Cortex of kidney (tissue), 1 donor: ENCODE measurements at places on chromosomes 6 and 20.

GRCh38 chr20:44805979-44806620, 4.2 kb downstream of the RIMS4 start:
- DNase-seq, result no peak

GRCh38 chr20:18984238-18985200, 170.9 kb downstream of the SCP2D1 start:
- DNase-seq, result no peak

DNA sequence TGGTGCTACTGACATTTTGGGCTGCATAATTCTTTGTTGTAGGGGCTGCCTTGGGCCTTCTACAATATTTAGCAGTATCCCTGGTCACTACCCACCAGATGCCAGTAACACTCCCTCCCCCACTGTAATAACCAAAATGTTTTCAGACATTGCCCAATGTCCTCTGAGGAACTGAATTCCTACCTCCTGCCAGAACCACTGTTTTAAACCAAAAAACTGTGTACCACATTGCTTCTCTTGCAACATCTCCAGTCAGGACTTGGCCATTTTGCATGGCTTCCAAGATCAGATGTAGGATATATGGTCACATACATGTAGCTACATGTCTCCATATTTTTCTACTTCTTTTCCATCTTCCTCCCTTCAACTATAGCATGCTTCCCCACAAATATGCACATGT, 97.4 kb upstream of the IFNGR1 start:
- no peak for DNase-seq

DNA sequence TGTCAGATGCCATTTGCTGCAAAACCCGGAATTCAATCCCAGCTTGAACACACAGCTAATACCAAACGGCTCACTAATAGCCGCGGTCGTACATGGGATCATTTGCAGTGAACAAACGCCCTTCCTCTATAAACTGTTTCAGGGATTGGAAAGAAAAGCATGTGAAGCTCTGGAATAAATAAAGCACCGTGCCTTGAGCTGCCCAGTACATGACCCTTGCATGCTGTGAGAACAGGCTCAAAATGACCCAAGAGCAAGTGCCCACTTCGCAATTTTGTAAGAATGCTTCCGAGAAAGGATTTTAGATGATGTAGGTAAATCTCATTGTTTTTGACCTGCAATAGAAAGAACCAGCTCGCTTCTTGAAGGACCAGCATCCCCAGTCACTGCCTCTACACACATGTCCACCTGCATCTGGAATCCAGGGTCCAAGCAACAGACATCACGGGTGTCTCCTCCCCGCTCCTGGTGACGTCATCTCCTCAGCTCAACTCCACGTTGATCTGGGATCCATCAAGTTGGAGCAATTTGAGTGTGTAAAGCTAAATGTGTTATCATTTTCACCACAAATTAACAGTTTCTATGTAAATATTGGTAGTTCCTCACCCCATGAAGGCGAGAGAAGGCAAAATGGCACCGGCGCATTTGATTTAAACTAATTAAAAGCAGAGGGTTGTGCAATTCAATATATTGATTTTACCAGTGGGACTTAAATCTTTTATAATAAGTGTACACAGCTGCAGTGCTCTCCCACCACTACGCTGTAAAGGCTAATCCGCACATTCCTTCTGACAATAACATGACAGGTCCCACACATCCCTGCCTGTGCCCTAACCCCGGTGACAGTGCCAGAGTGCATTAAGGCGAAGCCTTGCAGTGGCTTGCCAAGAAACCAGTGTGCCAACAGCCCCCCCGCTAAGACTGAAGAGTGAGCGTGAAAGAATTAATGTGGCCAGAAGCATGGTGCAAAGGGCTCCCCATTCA, 6.2 kb downstream of the BMP7 start:
- no peak for DNase-seq

- no peak for DNase-seq
Measured at GRCh38 chr6:35026434-35027222, 114.5 kb downstream of the TCP11 start.

- no peak for DNase-seq
Measured at GRCh38 chr20:24485981-24486380, 16.6 kb downstream of the SYNDIG1 start.

GRCh38 chr6:20891161-20891560, 356.9 kb downstream of the CDKAL1 start:
- DNase-seq, result no peak

DNA sequence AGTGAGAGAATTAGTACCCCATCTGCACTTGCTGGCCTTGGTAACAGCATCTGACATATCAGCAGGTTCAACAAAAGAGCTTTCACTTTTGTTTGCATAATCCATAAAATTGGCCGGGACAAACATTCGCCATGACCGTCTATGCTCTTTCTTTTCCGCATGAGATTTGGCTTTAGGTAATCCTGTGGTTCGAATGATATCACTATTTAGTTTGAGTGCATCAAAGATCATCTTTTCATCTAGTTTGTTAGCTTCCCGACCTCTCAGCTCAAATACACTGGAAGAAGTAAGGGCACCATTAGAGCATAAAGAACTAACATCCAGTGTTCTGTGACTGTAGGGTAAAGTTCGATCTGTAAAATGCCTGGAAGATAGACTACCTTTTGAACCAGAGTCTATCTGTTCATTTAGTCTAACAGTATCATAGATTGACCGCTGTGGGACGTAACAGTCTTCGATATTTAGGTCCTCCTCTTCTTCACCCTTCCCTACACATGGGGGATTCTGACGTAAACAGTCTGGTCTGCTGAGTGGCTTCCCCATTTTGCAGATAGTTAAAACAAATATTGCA, 101.6 kb downstream of the DST start:
- no peak for DNase-seq

GRCh38 chr6:26215585-26216358, 128.5 kb downstream of the HFE start:
- no peak for DNase-seq

- no peak for DNase-seq
Measured at GRCh38 chr20:1661542-1662299, 4.1 kb upstream of the SIRPG start.

DNA sequence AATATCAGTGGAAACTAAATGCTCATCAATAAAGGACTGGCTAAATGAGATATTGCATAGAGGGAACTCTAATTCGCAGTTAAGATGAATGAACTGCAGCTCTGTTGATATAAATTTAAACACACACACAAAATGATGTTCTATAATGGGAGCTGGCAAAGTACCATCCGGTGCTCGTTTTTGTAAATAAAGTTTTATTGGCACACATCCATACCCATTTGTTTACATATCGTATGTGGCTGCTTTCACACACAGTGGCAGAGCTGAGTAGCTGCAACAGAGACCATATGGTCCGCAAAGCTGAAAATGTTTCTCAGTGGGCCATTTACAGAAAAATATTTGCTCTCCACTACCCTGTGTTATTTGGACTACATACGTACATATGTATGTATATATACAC, 120.7 kb downstream of the EDN3 start:
- no peak for DNase-seq

DNA sequence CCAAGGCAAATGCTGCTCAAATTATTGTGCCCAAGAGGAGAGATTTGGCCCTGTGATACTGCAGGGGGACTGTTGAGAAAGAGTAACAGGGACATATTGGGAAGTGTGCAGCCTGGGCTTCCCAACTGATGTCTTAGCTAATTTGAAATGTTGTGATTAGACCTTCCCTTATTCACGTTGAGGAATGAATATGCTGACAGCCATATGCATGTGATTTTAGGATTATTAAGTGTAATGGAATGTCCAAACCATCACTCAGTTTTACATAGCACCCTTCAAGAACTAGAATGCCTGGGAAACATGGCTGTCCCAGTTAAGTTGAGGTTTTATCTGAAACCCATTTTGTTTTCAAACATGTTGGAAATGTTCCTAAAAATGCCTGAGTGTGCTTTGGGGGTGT, 81.4 kb downstream of the CARMIL1 start:
- no peak for DNase-seq

GRCh38 chr20:13690943-13691342, 52.2 kb upstream of the TASP1 start:
- DNase-seq, result no peak

GRCh38 chr6:7513529-7513928, 27.9 kb upstream of the DSP start:
- no peak for DNase-seq

GRCh38 chr6:132961122-132961521, 146.8 kb downstream of the RPS12 start:
- DNase-seq, result no peak

GRCh38 chr6:99512033-99512432, 3.2 kb downstream of the USP45 start:
- no peak for DNase-seq

DNA sequence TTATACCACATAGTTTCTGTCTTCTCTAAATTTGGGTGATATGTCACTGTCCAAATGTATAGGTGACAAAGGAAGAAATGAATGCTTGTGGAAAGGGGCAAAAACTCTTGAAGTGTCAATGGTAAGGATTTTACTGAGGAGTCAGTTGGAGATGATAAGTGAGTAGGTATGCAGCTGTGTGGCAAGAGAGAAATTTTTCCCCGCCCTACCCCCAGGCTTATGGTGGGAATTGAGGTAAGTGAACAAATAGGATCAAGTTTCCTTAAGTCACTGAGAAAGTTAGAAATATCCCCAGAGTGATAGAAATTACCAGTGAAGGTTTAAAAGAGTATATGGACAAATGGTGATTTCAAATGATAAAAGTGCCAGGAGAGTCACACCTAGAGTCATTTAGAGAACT, 11.8 kb downstream of the DSE start:
- DNase-seq, result no peak

- DNase-seq, result no peak
Measured at GRCh38 chr20:44355498-44356352, at the start of gene HNF4A. Gene HNF4A (plus strand): TSS chr20:44355699. CDS start chr20:44355805, 106 bp downstream.

DNA sequence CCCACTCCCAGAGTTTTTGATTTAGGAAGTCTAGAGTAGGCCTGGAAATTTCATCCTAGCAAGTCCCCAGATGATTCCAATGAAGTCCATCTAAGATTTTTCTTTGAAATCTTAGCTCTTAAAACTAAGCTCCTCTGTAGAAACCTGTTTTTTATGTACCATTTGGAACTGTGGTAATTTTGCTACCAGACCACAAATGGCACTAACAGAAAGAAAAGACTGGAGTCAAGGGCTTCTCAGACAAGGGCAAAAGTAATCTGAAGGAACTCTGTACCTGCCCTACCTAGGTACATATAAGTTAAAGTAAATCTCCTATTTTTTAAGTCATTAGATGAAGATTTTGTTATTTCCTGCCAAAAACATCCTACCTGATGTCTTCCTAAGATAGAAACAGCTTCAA, 155.0 kb upstream of the HTR1E start:
- DNase-seq, result no peak

GRCh38 chr6:116483616-116484015, 22.4 kb downstream of the CALHM6 start:
- DNase-seq, result no peak

DNA sequence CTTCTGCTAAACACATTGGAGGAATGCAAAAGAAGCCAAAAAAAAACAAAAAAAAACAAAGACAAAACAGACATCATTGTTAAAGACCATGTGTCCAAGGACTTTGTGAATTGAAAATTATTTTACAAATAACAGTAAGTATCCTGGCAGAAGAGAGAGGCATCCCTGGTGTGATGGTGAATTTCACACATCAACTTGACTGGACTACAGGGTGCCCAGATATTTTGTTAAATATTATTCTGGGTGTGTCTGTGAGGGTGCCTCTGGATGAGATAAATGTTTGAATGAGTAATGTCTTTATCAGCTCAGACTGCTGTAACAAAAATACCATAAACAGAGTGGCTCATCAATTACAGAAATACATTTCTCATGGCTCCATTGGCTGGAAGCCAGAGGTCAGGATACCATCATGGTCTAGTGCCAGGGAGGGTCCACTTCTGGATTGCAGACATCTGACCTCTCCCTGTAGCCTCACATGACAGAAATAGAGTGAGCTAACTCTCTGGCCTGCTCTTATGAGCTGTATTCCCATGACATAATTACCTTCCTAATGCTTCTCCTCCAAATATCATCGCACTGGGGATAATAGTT, 12.2 kb upstream of the C6orf118 start:
- no peak for DNase-seq

DNA sequence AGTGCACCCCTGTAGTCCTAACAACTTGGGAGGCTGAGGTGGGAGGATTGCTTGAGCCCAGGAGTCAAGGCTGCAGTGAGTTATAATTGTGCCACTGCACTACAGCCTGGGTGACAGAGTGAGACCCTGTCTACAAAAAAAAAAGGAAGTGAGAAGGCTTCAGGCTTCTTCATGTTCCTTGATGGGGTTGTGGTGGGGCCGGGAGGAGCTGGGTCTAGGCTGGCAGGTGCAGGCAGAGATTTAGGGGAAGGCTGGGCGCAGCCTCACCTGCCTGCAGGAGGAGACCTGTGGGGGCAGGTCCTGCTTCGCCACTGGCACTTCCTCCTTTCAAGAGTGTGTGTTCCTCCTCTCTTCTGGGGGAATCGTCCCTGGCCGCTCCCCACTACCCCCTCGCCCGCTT, 63.9 kb downstream of the CHMP4B start:
- no peak for DNase-seq

DNA sequence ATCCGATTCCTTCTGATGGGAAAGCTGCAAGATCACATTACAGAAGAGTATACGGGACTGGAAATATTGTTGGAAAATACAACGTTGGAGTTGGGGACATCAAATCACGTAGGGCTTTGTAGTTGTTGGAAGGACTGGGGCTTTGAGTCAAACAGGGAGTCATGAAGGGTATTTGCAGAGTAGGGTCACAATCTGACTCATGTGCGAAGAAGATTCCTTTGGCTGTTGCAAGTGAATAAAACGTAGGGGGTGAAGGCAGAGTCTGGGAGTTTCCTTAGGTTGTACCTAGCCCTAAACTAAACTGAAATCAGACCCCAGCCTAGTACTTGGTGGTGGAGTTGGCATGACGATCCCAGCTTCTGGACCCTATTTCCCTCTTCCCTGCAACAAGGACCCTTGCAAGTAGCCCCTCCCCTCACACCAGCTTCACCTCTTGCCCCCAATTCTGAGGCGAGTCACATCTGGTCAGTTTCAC, 32.3 kb downstream of the SNX5 start:
- DNase-seq, result no peak

DNA sequence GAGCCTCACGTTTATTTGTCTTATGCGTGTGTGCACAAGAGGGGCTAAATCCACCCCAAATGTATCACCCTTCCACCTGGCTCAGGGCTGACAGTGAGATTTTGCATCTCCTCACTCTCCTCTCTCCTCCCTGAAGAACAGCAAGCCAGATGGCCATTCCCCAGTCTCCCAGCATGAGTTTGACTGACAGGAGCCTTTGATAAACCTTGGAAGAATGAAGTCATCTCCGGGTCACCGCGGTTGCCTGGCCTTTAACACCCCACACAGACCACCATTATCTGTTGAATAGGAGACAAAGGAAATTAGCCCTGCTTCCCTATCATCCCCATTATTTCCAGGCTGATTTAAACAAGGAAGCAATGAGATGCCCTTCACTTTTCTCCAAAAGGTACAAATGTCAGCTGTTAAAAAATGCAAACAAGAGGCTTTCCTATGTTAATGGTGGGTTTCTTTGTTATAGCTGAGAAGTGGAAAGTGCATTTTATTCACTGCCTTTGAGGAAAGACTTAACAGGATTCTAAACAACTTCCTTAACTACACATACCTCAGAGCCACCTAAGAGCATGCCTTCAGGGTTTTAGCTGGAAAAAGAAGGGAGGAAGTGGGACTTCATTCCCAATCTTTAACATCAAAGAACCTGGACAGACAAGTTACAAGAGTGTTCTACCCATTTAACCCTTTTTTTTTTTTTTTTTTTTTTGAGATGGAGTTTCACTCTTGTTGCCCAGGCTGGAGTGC, 524.8 kb upstream of the ID4 start:
- DNase-seq, result no peak

- no peak for DNase-seq
Measured at GRCh38 chr6:51349857-51350256, 531.2 kb downstream of the TFAP2B start.
